ENCODE measurements at places on chromosomes 6 and 20.

DNA sequence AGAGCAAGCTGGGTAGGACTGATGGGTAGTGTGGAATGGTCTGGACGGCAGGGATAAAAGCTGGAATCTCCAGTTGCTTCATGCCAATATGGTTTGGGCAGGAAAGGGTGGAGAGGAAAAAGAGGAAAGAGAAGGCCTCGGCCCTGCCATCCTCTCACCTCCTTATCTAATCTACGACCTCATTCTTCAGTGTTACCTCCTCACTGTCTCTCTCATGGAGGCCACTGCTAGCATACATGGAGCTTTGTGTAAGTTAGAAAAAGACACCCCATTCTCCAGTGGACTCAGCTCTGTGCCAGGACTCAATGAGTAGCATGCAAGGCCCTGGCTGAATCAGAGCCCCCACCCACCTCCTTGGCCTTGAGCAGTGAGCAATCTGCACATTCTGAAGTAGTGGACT lies 6.1 kb upstream of the ARID1B start:
- DNase-seq = no peak

DNA sequence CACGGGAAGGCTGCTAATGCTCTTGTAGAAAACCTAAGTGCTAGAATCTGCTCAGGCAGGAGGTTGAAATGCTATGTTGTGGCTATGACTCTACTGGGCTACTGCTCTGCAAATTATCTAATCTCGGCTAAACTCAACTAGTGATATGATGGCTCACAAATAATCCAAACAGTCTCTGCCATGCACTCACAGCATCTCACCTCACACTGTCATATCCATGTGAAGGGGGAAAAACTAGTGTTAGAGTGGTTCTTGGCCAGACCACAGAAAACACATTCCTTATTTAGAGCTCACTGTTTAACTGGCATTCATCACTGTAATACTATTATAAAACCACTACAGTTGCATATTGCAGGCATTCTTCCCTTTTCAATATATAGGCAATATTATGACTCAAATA lies 81.8 kb upstream of the DST start:
- DNase-seq = no peak

- DNase-seq = no peak
Measured at GRCh38 chr6:40328986-40329545, 258.1 kb downstream of the LRFN2 start.

DNA sequence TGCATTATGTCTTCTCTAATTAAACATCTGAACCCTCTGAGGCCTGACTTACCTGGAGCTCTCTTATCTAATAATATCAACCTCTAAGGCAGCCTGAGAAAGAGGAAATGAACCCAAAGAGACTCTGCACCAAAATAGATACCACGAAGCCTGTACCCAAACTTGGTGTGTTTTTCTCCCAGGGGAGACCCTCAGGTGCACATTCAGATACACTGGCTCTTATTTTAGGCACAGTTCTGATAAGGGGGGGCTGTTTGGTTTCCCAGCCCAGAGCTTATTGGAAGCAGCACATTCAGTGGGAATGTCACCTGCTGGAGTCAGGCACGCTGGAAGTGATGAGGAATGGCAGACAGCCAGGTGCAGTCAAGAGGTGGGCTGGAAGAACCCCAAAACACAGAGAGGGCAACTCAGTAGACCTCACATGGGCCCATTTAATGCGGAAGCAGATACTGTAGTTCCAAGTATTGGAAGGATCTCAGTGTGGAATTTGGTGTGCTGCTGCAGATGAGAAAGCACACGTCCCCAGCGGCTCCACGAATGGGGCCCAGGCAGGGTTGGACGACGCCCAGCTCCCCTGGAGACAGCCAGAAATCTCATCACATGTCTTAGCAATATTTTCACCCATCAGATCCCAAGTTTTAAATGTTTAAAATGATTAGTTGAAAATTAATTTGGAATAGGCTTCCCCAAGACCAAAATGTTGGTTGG lies 9.7 kb upstream of the CCR6 start:
- no peak for DNase-seq

DNA sequence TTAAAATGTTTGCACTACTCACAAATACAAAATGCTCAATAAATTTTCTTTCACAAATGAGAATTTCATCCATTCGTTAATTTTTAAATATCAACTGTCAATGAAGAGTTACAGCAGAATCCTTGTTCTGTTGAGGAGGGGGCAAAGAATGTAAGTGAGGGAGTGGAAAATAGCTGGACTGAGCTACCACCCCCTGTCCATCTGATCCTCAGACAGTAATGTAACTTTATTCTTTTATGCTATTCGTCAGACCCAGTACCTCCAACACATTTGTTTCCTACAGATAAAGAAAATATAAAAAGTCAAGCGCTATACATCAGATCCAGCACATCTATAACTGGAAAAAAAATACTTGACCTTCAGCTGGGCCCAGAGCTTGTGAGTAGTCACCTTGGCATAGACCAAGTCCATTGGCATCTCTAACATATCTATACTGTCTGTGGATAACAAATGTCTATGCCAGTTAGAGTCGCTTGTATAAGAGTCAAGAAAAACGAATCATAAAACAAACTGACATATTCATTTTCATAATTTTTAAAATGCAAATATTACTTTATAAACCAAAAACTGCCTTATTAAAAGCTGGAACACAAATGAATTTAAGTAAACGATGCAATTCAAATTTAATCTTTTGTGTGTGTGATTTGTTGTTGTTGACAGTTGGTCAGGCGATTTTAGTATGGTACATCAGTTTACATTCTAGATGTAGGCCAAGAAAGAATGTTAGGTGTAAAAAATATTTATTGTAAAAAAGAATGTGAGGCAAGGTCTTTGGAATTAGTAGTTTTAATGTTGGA lies 57.2 kb upstream of the HFE start:
- DNase-seq = no peak

- no peak for DNase-seq
Measured at GRCh38 chr6:158764926-158765325, 54.2 kb downstream of the EZR start.

GRCh38 chr6:118663993-118664985 lies 12.9 kb upstream of the CEP85L start:
- DNase-seq = no peak

DNA sequence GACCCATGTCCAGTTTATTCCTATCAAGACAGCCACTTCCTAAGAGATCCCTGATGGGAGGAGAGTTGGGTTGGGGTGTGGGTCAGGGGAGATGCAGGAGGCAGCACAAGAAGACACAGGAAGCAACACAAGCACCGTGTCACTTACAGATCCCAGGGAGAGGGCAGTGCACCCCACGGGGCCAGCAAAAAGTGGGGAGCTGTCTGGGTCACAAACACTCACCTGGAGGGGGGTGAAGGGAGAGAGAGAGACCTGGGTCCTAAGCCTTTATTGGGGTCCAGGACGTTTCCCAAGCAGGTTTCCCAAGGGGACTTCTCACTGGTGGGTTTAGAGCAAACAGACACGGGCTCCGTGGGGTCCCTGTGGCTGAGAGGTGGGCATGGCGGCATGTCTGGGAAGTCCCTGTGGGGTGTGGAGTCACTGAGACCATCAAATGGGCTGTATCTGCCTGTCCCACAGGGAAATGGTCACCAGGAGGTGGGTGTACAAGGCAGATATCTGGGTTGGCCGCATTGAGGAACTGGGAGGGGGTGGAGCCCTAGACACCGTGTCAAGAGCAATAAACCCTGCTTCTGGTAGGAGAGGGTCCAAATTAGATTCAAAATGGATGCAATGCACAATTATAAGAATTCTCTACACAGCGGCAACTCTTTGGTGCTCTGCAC lies 1.6 kb upstream of the CD93 start:
- DNase-seq = no peak

GRCh38 chr6:70889270-70889669 lies 67.6 kb downstream of the B3GAT2 start:
- DNase-seq = no peak

GRCh38 chr20:24948939-24949679 lies at the start of gene CST7:
TSS of gene CST7 (plus strand) at chr20:24949269. CDS start at chr20:24949506, 237 bp downstream.
- DNase-seq = peak; percentile 89

DNA sequence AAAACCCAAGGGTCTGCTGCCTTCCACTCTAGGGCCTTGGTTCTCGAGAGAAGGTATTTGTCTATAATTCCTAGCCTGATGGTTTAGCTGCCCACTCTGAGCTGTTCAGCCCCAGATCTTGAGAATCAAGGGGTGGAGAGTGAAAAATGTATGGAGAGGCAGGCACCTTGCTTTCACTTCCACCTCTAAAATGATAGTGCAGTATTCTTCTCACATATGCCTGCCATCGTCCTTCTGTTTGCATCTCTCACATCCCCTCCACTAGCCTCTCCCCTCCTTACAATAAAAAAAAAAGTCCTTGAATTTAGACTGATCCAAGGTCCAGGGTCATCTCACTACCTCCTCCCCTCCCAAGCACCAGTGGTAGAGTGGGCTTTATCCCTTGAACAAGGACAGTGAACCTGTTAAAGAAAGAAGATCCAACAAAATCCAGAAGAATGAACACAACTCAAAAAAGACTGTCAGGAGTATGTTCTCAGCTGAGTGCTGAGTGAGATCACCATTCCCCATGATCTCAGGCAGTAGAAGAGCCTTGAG lies 104.2 kb downstream of the HIVEP1 start:
- no peak for DNase-seq

DNA sequence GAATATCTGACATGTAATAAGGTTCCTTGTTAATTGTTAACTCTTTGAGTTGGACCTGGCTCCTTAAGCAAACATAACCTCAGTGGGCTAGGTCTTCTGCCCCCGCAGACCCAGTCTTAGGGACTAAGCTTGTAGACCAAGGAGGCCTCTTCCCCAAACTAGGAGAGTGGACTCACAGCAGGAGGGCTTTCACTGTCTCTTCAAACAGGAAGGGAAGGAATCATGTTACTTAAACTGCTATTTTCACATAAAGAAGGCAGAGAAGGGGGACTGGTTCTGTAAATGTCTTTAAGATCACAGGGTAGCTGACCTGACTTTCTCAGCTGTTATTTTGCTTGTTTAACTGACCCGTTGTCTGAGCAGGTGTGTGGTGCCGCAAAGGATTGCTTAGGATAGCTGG lies 34.9 kb upstream of the PRDM1 start:
- DNase-seq = no peak

DNA sequence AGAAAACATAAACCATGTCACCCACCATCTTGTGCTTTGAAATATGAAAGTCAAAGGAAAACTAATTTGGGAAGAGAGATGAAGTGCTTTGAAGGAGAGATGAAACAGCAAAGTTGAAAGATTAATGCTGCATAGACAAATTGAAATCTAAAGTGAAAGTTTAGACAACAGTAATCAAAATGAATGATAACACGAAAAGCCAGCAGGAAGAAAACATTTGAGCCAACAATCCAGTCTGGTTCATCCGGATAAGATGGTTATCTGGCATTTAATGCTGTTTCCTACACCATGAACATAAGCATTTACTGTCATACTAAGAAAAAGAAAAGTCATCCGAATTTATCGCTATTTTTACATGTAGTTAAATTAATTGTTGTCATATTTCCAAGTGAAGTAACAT lies 595 bp downstream of the HAO1 start:
- DNase-seq = no peak

- no peak for DNase-seq
Measured at GRCh38 chr6:156687789-156688619, 89.2 kb upstream of the ARID1B start.

DNA sequence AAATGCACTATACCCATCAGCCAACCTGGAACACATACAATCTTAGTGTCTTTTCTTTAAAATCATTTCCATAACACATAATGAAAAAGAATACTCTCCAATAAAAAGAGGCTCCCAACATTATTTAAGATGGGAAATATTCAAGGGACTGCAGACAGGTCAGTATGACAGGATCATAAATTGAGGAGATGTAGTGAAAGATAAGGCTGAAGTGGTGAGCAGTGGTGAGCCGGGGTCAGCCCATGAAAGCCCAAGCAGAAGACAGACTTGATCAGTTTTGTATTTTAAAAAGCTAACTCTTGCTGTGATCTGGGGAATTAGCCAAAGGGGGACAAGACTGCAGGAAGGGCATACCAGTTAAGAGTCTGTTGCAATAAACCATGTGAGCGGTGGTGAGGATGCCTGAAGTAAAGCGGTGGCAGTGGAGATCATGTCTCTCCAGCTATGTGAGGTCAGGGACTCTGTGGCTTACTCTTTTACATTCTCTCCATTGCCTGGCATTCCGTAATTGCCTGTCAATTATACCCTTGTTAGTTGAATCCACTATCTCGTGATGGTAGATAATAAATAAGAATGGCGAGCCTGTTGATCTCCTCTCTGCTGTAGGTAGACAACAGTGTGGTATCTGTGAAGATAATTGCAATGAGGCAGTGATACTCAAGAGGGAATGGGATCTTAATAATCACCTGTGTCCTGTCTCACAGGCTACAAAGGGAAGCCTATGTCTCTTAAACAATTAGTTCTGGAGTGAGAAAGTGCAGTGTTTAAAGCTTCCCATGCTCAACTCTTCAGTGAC lies 97.4 kb downstream of the FILIP1 start:
- DNase-seq = no peak

- no peak for DNase-seq
Measured at GRCh38 chr6:15990179-15990578, 138.7 kb upstream of the MYLIP start.

DNA sequence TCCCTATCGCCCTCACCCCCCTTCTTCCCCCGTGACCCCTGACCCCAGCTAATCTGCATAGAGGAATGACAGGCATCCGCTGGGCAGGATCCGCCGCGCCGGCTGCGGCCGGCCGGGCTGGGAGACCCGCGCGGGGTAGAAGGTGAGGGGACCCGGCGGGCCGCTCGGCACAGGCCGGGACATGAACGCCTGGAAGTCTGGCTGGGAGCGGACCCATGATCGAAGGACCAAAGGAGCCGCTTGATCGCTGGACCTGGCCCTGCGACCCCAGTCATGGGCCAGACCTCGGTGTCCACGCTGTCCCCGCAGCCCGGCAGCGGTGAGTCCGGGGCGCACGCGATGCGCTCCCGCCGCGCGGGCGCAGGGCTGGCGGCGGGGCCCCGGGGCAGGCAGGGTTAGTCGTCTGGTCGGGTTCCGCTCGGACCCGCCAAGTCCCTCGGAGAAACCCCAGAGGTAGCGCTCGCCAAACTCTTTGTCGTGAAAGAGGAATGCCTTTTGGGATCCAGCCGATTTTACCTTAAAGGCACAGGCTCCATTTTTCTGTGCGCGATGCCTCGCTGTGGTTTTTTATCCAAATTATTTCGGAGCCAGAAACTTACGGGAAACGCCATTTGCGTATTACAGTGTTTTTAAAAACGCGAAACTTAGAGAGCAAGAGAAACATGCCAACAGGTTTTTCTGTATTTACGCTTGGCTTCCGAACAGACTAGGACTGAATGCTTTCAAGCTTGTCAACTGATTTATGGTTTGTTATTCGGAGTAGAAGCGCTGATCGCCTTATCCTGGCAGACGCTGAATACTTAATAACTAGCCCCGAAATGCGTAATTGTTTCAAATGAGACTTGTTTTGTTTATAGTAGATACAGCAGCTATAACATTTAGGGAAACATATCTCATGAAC lies at the start of gene PHACTR2:
PHACTR2 (plus strand) TSS at position 75 of the 901 bp plus-strand sequence; CDS start at position 274, 199 bp downstream.
- peak; percentile 14 for DNase-seq

DNA sequence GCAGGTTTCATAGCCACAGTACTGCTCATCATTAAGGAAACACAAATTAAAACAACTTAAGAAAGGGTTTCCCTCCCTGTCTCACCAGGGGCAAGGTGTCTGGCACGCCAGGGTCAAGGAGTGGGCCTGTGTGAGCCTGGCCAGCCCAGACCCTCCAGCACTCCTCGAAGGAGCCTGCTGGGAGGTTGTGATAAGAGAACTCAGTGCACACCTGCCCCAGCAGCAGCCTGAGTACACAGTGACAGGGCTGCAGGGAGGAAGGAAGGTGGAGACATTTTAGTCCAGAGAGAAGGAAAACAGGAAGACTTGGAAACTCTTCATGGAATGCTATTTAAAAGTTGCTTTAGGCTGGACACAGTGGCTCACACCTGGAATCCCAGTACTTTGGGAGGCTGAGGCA lies 14.1 kb downstream of the NINL start:
- no peak for DNase-seq
